Putamen (tissue), 1 donor: ENCODE measurements at places on chromosomes 11 and 22.

DNA sequence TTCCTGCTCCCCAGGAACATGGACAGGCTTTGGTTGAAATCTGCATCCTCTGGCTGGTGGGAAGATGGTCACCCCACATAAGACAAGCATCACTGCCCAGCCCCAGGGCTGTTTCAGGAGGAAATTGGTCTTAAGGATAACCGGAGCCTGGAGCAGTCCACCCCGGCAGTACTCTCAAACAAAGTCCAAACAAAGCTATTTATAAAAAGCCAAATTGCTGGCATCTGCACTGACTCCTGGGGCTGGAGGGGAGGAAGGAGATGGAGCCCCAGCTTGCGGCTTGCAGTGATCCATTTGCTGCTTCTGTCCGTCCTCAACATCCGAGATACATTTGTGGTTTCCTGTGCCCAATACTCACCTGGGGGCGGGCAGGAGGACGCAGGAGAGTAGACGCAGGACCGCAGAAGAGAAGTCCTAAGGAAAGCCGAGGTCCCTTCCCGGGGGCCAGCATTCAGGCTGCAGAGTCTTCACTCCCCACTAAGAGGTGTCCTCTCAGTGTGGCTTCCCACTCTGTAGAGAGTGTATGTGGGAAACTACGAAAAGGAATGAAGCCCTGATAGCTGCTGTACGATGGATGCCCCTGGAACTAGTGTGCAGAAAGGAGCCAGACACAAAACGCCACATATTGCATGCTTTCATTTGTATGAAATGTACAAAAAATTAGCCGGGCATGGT is 107.3 kb upstream of the FGF3 start:
- DNase-seq = no peak

- no peak for DNase-seq
These were observed 2.5 kb downstream of the KCTD17 start for GRCh38 chr22:37054056-37054395.

GRCh38 chr11:98565311-98565710 is 455.4 kb upstream of the CNTN5 start:
- DNase-seq = no peak

- DNase-seq = no peak
These were observed 6.3 kb upstream of the TIMP3 start for GRCh38 chr22:32795214-32795596.

GRCh38 chr11:29628609-29629008 is 388.2 kb downstream of the KCNA4 start:
- no peak for DNase-seq

GRCh38 chr11:114353443-114353842 is 46.9 kb downstream of the C11orf71 start:
- DNase-seq = no peak

- DNase-seq = peak; percentile 66
These were observed at the start of gene FAT3 for GRCh38 chr11:92224407-92225124. Gene FAT3, plus strand, starts transcription at chr11:92224818. Its CDS starts 127,295 bp downstream, at chr11:92352113.

DNA sequence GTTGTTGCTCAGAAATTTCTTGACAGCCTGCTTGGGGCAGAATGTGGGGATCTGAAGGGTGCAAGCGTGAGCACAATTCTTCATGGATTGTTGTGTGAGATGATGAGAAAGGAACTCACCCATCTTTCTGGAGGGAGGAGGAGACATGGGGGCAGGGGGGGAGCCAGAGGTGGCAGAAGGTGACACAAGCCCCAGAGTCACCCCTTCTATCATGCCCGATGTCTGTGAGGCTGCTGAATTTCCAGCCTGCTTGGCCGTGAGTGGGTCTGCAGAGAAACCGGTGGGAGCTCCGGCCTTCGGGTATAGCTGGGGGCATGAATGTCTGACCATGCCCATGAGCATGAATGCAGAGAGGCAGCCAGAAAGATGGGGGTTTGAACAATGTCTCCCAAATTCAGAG is 870.7 kb downstream of the TBC1D22A start:
- no peak for DNase-seq

DNA sequence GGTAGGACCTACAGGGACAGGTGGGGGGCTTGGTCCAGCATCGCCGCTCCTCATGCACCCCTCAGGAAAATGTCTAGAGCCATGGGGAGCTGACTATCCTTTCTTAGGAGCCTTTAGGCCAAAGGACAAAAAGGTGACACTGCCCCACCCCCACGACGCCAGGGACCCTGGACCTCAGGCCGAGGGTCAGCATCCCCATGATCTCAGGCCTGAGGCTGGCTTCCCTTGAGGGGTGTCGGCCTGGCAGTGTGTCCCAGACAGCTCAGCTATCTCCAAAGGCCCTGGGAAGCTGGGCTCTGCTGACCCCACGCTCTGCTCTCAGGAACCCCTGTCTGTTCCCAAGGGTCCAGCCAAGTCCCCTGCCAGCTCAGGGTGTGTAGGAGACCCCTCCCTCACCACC is 16.3 kb downstream of the MRGPRG start:
- no peak for DNase-seq

GRCh38 chr22:45807156-45807915 is 135.7 kb downstream of the ATXN10 start:
- DNase-seq = no peak

DNA sequence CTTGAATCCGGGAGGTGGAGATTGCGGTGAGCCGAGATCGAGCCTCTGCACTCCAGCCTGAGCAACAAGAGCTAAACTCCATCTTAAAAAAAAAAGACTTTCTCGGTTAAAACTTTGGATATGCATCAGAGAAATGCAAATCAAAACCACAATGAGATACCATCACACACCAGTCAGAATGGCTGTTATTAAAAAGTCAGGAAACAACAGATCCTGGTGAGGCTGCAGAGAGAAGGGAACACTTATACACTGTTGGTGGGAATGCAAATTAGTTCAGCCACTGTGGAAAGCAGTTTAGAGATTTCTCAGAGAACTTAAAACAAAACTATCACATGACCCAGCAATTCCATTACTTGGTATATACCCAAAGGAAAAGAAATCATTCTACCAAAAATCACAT is 619.4 kb upstream of the KIRREL3 start:
- DNase-seq = no peak

GRCh38 chr22:46066691-46067090 is 83.6 kb upstream of the PPARA start:
- no peak for DNase-seq

- DNase-seq = no peak
These were observed 50.7 kb downstream of the CD82 start for GRCh38 chr11:44615913-44616791.

- no peak for DNase-seq
These were observed 18.6 kb upstream of the WNT7B start for GRCh38 chr22:45995405-45996101.

DNA sequence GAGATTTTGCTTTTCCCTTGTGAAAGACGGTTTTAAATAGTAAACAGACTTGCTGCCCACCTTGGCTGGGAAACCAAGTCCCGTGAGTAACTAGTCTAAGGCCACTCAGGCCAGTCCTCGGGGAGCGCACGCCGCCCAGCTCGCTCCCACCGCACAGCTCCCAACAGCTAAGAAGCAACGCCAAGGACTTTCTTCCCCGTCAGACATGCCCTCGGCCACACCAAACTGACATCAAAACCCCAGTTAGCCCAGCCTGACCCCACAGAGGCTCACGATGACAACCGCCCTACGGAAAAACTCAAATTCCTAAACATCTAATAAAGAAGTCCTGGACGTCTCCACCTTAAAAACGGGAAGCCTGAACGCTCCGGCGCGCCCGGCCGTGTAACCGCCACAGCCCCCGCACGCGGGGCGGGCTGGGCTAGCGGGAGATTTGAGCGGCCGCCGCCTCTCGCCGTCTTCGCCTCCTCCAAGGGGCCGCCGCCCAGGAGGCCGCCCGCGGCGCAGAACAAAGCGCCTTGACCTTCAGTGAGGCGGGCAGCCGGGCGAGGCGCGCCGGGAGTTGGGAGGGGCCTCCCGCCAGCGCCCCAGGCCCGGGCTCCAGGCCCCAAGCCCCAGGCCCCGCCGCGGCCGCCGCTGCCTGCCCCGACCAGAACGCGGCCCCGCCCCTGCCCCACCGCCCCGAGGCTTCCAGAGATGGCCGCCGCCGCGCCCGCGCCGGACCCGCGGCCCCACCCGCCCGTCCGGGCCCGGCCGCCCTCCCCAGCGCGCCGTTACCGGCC is 486 bp downstream of the NAP1L4 start:
- DNase-seq = no peak

- DNase-seq = no peak
These were observed 11.0 kb downstream of the RBFOX2 start for GRCh38 chr22:36017651-36018091.

- DNase-seq = peak; percentile 12
These were observed 27.0 kb upstream of the AMOTL1 start for GRCh38 chr11:94741022-94741679.

DNA sequence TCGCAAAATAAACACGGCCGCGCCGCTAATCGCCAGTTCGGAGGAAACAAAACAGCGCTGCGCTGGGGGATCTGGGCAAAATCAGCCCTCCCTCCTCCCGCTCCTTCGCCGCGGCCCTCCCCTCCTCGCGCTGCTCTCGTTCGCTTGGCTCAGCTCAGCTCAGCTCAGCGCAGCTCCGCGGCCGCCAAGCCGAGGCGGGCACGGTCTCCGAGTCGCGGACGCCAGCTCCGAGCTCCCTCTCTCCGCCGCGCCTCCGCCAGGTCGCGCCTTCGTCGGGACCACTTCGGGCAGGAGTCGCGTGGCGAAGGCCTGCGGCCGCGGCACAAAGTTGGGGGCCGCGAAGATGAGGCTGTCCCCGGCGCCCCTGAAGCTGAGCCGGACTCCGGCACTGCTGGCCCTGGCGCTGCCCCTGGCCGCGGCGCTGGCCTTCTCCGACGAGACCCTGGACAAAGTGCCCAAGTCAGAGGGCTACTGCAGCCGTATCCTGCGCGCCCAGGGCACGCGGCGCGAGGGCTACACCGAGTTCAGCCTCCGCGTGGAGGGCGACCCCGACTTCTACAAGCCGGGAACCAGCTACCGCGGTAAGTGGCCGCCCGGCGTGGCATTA is at the start of gene SPON1:
SPON1 (plus strand) TSS at position 162 of the 607 bp plus-strand sequence; CDS start at position 344, 182 bp downstream.
- peak; percentile 52 for DNase-seq

- DNase-seq = no peak
These were observed 99.5 kb downstream of the ZNF280B start for GRCh38 chr22:22408731-22409696.

GRCh38 chr11:65640483-65641296 is 2.8 kb downstream of the SIPA1 start:
- peak; percentile 52 for DNase-seq

GRCh38 chr22:21681566-21682370 is 16.0 kb downstream of the PPIL2 start:
- peak; percentile 58 for DNase-seq

- no peak for DNase-seq
These were observed 19.3 kb downstream of the RFPL1 start for GRCh38 chr22:29457730-29458129.

- no peak for DNase-seq
These were observed 172.5 kb downstream of the TBC1D22A start for GRCh38 chr22:46934746-46935491.

DNA sequence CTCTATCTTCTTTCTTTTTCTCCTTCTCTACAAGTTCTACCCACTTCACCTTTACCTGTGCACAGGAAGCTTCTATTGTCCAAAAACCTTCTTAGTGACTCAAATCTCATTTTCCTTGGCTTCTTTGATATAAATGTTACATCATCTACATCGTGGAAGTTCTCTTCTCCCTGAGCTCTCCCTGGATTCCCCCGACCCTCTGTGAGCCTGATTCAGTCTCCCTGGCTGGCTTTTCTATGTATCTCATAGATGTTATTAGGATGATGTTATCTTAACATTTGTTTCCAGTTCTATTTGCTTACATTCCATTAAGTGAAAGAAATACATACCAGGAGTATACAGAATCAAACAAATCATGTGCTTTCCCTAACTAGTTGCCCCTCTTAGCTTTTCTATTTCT is 235.8 kb upstream of the PITPNB start:
- DNase-seq = no peak

DNA sequence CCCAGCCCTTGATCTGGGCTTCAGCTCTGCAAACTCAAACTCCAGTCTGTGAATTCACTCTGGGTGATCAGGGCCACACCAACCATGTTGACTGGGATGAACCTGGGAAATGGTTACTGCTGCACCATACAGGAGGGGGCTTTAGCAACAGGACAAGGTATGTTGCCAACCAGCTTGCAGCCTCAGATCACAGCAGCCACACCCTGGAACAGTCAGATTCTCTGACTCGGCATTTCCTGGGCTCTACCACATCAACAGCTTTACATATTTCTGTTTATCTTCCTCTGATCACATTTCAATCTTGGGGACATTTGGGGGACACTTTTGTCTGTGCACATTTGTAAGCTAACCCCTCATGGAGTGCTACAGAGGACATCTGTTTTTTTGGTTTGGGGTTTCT is 267.0 kb upstream of the NCAM1 start:
- no peak for DNase-seq

DNA sequence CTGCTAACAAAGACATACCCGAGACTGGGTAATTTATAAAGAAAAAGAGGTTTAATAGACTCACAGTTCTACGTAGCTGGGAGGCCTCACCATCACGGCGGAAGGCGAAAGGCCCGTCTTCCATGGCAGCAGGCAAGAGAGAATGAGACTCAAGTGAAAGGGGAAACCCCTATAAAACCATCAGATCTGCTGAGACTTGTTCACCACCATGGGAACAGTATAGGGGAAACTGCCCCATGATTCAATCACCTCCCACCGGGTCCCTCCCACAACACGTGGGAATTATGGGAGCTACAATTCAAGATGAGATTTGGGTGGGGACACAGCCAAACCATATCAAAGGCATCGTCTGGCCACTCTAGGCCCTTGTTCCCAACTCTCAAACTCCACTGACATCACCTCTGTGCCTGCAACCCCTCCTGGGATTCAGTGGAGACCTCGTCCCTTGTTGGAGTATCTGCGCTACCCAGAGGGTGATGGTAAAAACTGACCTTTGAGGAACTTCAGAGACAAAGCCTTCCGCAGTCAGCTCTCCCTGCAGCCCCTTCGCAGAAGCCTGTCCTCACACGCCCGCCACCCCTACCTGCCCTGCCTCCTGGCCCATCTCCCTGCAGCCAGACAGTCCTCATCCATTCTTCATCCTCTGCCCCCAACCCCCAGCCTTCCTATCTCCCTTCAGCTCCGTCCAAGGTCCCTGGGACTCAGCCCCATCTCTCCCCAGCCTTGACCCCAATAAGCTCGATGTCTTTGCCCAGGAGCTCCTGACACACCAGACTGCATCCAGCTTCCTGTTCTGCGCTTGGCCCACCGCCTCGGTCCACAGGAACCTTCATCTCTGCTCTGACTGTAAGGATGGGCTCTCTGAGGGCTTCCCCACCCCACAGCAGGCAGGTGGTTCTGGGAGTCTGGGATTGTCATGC is 15.8 kb downstream of the CCND1 start:
- DNase-seq = no peak

- DNase-seq = no peak
These were observed 6.8 kb upstream of the CDKN1C start for GRCh38 chr11:2892215-2892966.
